ENCODE measurements at places on chromosomes 4 and X. TPM values are rescaled to one million over a fixed set of nuclear protein-coding genes. Genes with fewer than 3 reads are reported as not detected.

Gene TLL1
- total RNA-seq = 3.7 TPM

Gene TSPAN6
- total RNA-seq = 114 TPM

GRCh38 chr4:54368281-54369265, 139.5 kb downstream of the PDGFRA start:
- DNase-seq = no peak
- H3K27me3 ChIP-seq = no peaks in the 10 kb centered on the region
- no peak overlapping the region for H3K4me3 ChIP-seq
- no peaks in the 10 kb centered on the region for H3K4me1 ChIP-seq
- H3K27ac ChIP-seq = peak overlapping the region; percentile 17
- H3K36me3 ChIP-seq = no peaks in the 10 kb centered on the region

- H3K4me3 ChIP-seq = no peak overlapping the region
- peaks cover 27% of the 10 kb centered on the region for H3K4me1 ChIP-seq
- no peaks in the 10 kb centered on the region for H3K27me3 ChIP-seq
- peak overlapping the region; percentile 40 for H3K27ac ChIP-seq
These were observed 88.7 kb downstream of the TNIP2 start for GRCh38 chr4:2667428-2667827.

DNA sequence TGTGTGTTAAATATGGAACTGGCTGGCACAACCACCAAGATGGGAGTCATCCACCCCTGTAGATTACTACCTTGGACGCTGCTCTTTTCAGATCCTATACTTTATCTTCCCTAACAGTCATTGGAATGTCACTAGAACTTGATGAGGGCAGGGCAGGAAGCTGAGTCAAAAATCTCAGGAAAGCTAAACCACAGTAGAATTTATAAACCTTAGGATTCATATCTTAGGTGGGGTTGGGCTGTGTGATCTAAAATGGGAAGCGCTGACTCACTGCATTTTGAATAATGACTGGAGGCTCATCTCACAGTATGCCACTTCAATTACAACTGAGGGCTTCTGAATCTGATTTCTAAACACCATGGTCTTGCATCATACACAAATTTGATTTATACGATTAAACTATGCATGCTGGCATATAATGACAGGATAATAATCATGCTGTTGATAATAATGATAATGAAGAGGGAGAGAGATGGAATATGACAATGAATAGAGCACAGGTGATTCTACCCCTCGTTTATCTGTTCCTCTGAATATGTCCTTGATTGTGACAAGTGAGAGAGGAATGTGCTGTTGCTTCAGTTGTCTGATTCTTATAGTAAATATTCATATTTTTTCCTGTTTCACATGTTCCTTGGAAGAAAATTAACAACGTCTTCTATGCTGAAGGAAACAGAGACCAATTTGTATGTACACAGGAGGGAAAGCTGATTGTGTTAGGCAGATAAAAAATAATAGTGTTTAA, 270.3 kb upstream of the HS3ST1 start:
- no peak for DNase-seq
- H3K27me3 ChIP-seq = no peaks in the 10 kb centered on the region
- no peaks in the 10 kb centered on the region for H3K36me3 ChIP-seq
- H3K4me1 ChIP-seq = no peaks in the 10 kb centered on the region

DNA sequence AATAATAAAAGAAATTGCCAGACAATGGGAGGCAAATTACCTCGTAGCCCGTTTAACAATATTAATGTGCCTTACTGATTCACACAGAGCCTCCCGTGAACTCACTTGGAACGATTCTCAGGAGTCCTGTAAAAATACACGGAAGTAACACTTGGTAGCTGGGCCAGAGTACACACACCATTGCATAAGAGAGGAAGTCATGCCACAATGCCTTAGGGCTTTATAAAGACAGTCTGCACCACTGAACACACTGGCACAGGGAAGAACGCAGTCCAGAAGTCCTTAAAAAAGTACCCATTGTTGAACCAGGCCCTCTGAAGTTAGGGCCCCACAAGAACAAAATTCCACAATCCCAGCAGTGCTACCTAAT, 15.1 kb downstream of the SLC2A9 start:
- peak overlapping the region; percentile 91 for H3K27ac ChIP-seq
- H3K27me3 ChIP-seq = no peaks in the 10 kb centered on the region
- DNase-seq = peak; percentile 67
- H3K4me3 ChIP-seq = no peak overlapping the region
- peaks cover 51% of the 10 kb centered on the region for H3K4me1 ChIP-seq

DNA sequence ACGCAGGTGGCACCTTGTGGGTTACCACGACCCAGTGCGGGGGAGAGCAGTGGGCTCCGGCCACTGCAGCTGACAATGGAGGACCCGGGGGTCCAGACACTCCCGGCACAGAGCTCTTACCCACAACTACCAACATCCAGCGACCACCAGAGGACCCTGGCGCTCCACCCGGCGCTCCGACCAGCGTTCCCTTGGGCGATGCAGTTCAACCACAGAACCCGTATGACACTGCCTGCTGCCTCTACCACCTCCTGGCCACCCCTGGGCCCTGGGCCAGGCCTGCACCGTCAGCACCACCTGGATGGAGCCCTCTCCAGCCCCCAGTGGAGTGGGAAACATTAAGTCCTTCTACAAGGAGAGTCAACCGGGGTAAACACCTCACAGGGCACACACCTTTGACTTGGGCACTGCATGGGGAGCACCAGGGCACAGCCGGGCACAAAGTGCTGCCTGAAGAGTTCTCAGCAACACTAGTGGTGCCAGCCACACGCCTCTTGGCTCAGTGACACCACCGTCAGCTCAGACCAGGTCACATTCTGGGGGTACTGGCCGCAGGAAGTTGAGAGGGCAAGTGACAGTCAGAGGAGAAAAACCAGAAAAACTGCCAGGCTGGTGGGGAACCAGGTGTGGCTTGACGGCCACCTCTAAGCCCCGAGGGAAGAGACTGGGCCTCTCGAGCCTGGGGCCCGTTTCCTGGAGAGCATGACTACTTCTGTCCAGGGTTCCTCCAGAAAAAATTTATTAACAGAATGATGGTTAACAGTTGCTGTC, 2.6 kb downstream of the CTBP1 start:
- H3K4me1 ChIP-seq = peaks cover 69% of the 10 kb centered on the region
- H3K27ac ChIP-seq = peak overlapping the region; percentile 100
- peak; percentile 30 for DNase-seq

DNA sequence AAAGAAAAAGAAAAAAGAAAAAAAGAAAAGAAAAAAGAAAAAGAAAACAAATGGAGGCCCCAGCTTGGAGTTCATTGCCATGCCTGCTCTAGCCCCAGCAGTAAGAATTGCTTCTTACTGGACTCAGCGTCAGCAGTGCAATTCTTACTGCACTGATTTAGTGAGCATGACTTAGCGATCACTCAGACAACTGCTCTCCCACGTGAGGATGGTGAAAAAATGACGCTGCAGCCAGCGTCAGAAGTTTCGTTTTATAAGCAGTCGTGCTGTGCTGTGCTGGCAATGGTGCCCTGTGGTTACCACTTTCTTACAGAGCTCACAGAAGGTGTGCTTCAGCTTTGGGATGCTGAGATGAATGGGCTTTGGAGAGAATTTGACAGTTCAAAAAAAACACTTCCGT, 68.3 kb upstream of the DDX3X start:
- peak overlapping the region; percentile 57 for H3K27ac ChIP-seq
- DNase-seq = peak; percentile 41
- H3K27me3 ChIP-seq = no peaks in the 10 kb centered on the region
- no peaks in the 10 kb centered on the region for H3K4me1 ChIP-seq
- H3K4me3 ChIP-seq = no peak overlapping the region

GRCh38 chrX:134236626-134237614, at the start of gene CCDC160:
TSS of gene CCDC160 (plus strand) at chrX:134237182. CDS start at chrX:134244801, 7,619 bp downstream.
- peaks cover 9% of the 10 kb centered on the region for H3K27me3 ChIP-seq
- no peak within 1 kb of the TSS for H3K27ac ChIP-seq
- H3K4me1 ChIP-seq = no peaks in the 10 kb centered on the region

Data from transverse colon (tissue), 4 donors.